ENCODE measurements at places on chromosomes 6 and 20. TPM values are rescaled to one million over a fixed set of nuclear protein-coding genes. Genes with fewer than 3 reads are reported as not detected.

The DNAH8 gene
- under 0.01 TPM for total RNA-seq

The HFE gene
- 6.2 TPM for total RNA-seq

The CNR1 gene
- total RNA-seq: 1.3 TPM

The HDGFL1 gene
- not detected for total RNA-seq

- DNase-seq: no peak
Observed at GRCh38 chr20:50845566-50846215, 50.8 kb downstream of the BCAS4 start.

The FAM83C gene
- total RNA-seq: not detected

The BCAS4 gene
- total RNA-seq: 0.51 TPM

GRCh38 chr20:41335591-41335990, 5.0 kb upstream of the LPIN3 start:
- DNase-seq: no peak

The PRND gene
- total RNA-seq: 0.74 TPM
